ENCODE measurements at places on chromosomes 4 and X.
A peak's percentile ranks its signal among the peaks of the same experiment; 100 is the strongest.

GRCh38 chr4:128249787-128250668, 37.6 kb downstream of the PGRMC2 start:
- DNase-seq, result no peak

- DNase-seq, result no peak
Observed at GRCh38 chrX:43560247-43560946, 95.7 kb upstream of the MAOA start.

GRCh38 chr4:67459164-67459563, 86.1 kb downstream of the CENPC start:
- no peak for DNase-seq

GRCh38 chr4:86286726-86287125, 73.1 kb downstream of the MAPK10 start:
- no peak for DNase-seq

DNA sequence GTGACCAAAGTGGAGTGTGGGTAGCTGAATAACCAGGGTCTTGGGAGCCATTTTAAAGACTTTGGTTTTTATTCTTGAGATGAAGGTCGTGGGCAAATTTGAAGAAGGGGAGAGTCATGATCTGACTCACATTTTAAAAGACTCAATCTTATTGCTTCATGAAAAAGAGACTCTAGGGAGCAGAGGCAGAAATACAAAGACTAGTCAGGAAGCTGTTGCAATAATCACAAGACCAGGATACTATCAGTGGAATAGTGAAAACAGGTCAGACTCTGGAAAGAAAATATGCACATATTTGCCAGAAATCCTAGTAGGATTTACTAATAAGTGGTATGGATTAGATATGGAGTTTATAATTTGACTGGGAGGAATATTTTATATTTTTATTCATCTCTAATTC, 448.4 kb downstream of the RAPGEF2 start:
- no peak for DNase-seq

- DNase-seq, result no peak
Observed at GRCh38 chrX:16063141-16063540, 60.2 kb upstream of the GRPR start.

GRCh38 chrX:110222497-110223257, 95.2 kb downstream of the AMMECR1 start:
- DNase-seq, result no peak

GRCh38 chr4:145299380-145300076, 119.1 kb upstream of the OTUD4 start:
- DNase-seq, result no peak

- DNase-seq, result no peak
Observed at GRCh38 chrX:44036336-44036735, 63.1 kb upstream of the NDP start.

DNA sequence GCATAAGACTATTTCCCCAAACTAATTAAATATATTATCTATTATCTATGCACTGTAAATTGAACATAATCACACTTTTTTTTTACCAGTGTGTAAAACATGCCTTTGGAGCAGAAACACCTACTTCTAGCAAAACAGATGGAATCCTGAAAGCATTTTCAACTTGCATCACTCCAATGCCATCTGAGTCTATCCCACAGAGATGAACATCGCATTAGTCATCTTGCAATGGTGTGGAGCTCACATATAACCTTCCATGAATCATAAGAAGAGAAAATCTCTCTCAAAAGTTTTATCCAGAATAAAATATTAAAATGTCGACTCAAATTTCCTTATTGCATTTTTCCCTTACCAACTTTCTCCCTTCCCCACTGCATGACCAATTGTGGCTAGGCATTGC, 406.7 kb upstream of the ACTRT1 start:
- no peak for DNase-seq

DNA sequence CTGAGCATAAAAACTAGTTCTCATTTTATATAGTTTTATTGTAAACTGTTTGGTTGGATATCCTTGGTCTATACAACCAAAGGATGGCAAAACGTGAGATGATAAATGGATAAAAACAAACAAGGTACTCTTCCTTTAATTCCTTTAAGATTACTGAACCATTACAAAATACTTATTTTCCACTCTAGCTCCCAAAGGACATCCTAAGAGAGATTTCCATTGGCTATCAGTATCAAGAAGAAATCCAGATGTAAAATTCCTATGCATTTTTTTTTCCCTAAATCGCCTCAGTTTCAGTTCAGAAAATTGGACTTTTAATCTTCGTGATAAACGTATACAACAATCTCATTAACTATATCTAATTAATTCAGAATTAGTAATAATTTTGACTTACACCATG, 2.3 kb downstream of the FBXL5 start:
- peak; percentile 14 for DNase-seq

DNA sequence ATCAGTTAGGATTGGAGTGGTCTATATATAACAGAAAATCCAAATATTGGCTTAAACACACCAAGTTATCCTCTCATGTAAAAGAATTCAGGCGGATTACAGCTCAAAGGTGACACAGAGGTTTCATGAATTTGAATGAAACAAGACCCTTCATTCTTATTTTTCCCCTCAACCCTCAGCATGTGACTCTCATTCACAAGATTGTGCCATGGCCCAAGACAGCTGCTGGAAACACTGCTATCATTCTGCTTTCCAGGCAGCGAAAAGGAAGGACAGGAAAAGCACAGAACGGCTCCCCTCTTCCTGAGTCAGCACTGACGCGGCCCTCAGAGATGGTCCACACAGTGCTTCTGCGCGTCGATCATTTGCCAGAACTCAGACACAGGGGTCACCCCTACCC, 891.0 kb upstream of the FRG1 start:
- DNase-seq, result no peak

DNA sequence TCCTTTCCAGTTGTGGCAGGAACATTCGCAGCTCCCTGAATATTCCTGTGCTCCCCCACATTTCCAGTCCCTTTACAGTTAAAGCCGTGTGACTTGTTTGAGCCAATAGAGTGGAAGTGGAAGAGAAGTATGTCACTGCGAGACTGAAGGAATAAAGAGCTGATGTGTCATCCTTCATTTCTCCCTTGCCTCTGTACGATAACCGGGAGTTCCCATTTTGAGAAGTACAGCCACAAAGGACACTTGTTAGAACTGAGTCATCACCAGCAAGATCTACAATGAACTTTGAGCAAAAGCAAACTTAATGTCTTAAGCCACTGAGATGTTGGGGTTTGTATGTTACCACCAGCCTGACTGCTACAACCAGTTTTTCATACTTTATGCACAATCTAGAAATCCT, 92.3 kb downstream of the SPRY1 start:
- no peak for DNase-seq

DNA sequence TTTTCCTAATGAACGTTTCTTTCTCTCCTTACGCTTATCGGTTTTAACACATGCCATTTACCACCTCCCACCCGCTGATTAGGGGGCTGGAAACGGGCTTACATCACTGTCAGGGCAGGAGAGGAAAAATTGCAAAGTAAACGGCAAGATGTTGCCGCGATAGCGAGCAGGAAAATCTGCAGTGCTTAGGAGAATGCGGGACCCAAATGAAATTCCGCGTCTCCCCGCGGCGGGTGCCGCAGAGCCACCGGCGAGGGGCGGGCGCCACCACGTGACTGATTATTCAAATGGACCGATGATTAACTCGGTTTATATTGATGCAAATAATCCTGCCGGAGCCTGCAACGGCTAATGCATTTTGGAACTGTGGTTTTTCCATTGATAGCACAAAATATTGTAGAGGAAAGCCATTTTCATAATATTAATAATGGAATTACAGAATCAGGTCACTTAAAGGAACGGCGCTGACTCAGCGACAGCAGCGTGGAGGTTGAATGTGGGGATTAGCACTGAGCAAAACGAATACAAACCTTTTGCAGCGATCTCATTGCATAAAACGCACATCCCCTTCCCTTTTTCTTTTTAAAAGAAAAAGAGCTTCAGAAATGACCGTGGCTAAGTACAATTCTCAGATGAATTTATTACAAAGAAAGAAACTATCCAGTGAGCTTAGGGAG, 224.2 kb downstream of the STIM2 start:
- DNase-seq, result peak; percentile 47

DNA sequence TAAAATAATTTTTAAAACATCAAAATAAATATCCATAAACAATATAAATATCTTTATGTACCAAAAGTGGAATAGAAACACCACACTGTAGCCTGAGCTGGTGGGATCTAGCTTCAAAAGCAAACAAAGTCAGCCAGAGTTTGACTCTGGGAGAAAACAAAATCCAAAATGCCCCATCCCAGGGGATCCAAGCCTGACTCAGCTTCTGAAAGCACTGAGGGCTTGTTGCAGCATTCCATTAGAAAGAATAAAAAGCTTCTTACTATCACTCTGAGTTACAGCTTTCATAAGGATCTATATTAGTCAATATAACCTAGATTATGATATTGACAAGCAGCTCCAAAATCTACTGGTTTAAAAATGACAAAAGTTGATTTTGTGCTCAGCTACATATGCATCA, 149.7 kb upstream of the ANKRD50 start:
- no peak for DNase-seq

DNA sequence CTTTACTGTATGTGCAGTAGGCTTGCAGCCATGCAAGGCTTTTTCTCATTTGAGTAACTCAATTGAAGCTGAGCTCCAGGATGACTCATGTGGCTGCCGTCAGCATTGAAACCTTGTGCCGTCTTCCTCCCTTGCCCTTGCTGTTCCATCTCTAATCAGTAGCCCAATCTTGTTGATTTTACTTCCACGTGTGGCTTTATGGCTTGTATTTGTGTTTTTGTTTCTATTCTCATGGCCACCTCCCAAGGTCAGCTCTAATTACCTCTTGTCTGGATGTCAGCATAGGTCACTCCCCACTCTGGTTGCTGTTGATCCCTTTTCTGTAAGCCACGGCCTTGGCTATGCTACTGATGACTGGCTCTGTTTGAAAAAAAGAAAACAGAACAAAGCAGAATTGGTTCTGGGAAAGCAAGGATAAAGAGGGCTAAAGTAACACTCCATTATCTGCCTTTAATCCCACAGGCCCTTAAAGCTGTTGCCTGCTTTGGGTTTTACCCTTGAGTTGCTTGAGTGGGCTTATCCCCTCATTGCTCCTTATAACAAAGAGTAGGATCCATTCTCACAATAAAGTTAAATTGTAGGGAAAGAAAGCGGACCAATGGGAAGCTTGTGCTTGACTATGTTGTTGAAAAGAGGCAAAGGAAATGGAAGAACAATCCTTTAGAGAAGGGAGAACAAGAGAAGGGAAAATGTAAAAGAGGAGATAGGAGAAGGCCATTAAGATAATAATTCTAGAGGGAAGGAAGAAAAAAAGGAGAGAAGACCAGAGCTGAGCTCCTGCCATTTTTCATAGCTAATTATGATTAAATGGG, 173.9 kb upstream of the PGRMC2 start:
- DNase-seq, result no peak

- DNase-seq, result no peak
Observed at GRCh38 chr4:173282626-173283025, 51.5 kb downstream of the HMGB2 start.

DNA sequence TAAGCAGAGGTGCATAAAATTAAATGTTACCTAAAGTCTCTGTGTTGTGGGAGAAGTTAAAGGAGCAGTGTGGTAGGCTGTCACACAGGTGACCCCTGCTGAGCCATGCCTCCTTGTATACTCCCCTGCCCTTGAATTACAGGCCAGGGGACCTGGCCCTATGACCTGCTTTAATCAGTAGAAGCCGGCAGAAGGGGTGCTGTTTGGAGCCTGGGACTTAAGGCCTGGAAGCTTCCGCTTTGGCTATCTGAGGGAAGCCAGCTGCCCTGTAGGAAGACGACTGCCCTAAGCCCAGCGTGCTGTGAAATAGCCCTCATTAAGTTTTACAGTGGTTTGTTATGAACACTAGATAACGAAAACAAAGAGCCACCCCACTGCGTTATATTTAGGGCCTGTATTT, 34.1 kb downstream of the SPINK2 start:
- DNase-seq, result peak; percentile 88

- peak; percentile 77 for DNase-seq
Observed at GRCh38 chr4:14771094-14771493, 231.2 kb upstream of the CPEB2 start.

GRCh38 chr4:117847849-117848248, 186.4 kb upstream of the NDST3 start:
- DNase-seq, result no peak

- DNase-seq, result no peak
Observed at GRCh38 chrX:39815631-39816030, 282.1 kb downstream of the BCOR start.

DNA sequence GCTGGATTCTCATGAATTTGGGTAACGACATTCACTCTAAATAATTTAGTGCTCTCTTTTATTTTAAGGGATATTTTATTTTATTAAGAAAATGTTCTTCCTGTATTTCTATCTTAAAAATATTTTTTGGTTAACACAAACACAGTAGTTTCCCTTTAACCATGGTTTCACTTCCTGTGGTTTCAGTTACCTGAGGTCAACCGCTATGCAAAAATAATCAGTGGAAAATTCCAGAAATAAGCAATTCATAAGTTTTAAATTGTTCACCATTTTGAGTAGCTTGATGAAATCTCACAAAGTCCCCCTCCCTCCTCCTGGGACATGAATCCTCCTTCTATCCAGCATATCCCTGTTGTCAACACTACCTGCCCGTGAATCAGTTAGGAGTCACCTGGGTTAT, 71.4 kb downstream of the GBA3 start:
- DNase-seq, result no peak

- DNase-seq, result no peak
Observed at GRCh38 chr4:183097231-183098018, 1.6 kb upstream of the WWC2 start.

DNA sequence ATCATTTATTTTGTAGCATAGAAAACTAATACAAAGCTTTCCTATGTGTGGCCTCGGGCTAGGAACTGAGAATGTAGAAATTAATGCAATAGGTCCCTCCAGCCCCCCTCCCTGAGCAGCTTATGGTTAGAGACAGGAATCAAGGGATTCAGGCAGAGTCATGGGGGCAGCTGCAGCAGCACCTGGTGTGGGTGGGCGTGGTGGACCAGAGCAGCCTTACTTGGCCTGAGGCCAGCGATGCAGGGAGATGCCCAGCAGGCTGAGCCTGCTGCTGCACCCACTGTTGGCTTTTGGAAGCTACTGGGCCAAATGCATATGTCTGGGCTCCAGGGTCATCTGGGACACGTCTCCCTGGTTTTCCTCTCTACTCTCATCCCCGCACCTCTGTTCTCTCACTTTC, 74.0 kb downstream of the STK32B start:
- no peak for DNase-seq
